ENCODE measurements at places on chromosomes 3 and 15. TPM values are rescaled to one million over a fixed set of nuclear protein-coding genes. Genes with fewer than 3 reads are reported as not detected.
A peak's percentile ranks its signal among the peaks of the same experiment; 100 is the strongest.

DNA sequence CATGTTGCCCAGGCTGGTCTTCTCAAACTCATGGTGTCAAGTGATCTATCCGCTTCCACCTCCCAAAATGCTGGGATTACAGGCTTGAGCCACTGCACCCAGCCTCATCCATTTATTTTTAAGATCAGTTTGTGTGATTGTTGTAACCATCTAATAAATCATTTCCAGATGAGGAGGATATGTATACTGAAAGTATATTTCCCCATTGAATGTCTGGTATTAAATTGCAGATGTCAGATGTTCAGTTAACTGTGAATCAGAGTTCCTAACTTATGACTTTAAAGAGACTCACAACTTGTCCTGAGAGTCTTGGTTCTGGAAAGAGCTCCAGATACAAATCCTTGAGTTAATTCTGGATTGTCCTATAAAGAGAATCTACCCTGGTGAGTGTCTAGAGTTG is 62.4 kb downstream of the TRIM71 start:
- H3K4me1 ChIP-seq = no peaks in the 10 kb centered on the region
- no peaks in the 10 kb centered on the region for H3K36me3 ChIP-seq
- no peaks in the 10 kb centered on the region for H3K27me3 ChIP-seq
- H3K4me3 ChIP-seq = no peak overlapping the region
- no peak overlapping the region for H3K27ac ChIP-seq
- no peak for DNase-seq

GRCh38 chr3:104906001-104906639 is 460.6 kb upstream of the ALCAM start:
- no peaks in the 10 kb centered on the region for H3K4me1 ChIP-seq
- no peaks in the 10 kb centered on the region for H3K36me3 ChIP-seq
- DNase-seq = no peak
- H3K4me3 ChIP-seq = no peak overlapping the region
- no peaks in the 10 kb centered on the region for H3K27me3 ChIP-seq

Gene FEZF2
- not detected for total RNA-seq

Gene GHSR
- not detected for total RNA-seq

GRCh38 chr15:71595846-71596553 is 214.4 kb upstream of the NR2E3 start:
- no peak overlapping the region for H3K27ac ChIP-seq
- H3K4me3 ChIP-seq = no peak overlapping the region
- no peaks in the 10 kb centered on the region for H3K27me3 ChIP-seq
- peaks cover 19% of the 10 kb centered on the region for H3K4me1 ChIP-seq
- no peaks in the 10 kb centered on the region for H3K36me3 ChIP-seq

Gene ZNF501
- total RNA-seq = 2.6 TPM

Gene ISY1
- 14.2 TPM for total RNA-seq

- DNase-seq = no peak
- no peaks in the 10 kb centered on the region for H3K36me3 ChIP-seq
- no peak overlapping the region for H3K4me3 ChIP-seq
These were observed 98.9 kb upstream of the PFN2 start for GRCh38 chr3:150069633-150070032.

- no peaks in the 10 kb centered on the region for H3K27me3 ChIP-seq
- no peaks in the 10 kb centered on the region for H3K36me3 ChIP-seq
- no peak for DNase-seq
- no peak overlapping the region for H3K4me3 ChIP-seq
These were observed 98.1 kb downstream of the ZPLD1 start for GRCh38 chr3:102532901-102533300.

GRCh38 chr15:51299187-51300015 is 39.0 kb downstream of the CYP19A1 start:
- no peak overlapping the region for H3K4me3 ChIP-seq
- H3K36me3 ChIP-seq = no peaks in the 10 kb centered on the region
- H3K27me3 ChIP-seq = no peaks in the 10 kb centered on the region
- DNase-seq = no peak
- no peaks in the 10 kb centered on the region for H3K4me1 ChIP-seq

GRCh38 chr15:55026381-55026780 is 170.4 kb downstream of the RSL24D1 start:
- no peaks in the 10 kb centered on the region for H3K4me1 ChIP-seq
- DNase-seq = no peak
- no peak overlapping the region for H3K4me3 ChIP-seq
- no peak overlapping the region for H3K27ac ChIP-seq
- H3K27me3 ChIP-seq = no peaks in the 10 kb centered on the region

- H3K4me1 ChIP-seq = peaks cover 34% of the 10 kb centered on the region
These were observed 2.2 kb upstream of the C15orf39 start for GRCh38 chr15:75199357-75199940.

- peak overlapping the region; percentile 60 for H3K27ac ChIP-seq
- peak; percentile 86 for DNase-seq
- H3K36me3 ChIP-seq = no peaks in the 10 kb centered on the region
- H3K27me3 ChIP-seq = no peaks in the 10 kb centered on the region
- no peak overlapping the region for H3K4me3 ChIP-seq
These were observed 159.0 kb upstream of the IL12A start for GRCh38 chr3:159829539-159830227.

Gene SERPINI2
- not detected for total RNA-seq

GRCh38 chr3:58434990-58435389 is 1.4 kb upstream of the PDHB start:
- H3K27me3 ChIP-seq = no peaks in the 10 kb centered on the region
- peaks cover 26% of the 10 kb centered on the region for H3K4me1 ChIP-seq
- peak overlapping the region; percentile 90 for H3K27ac ChIP-seq

Gene NLGN1
- not detected for total RNA-seq

DNA sequence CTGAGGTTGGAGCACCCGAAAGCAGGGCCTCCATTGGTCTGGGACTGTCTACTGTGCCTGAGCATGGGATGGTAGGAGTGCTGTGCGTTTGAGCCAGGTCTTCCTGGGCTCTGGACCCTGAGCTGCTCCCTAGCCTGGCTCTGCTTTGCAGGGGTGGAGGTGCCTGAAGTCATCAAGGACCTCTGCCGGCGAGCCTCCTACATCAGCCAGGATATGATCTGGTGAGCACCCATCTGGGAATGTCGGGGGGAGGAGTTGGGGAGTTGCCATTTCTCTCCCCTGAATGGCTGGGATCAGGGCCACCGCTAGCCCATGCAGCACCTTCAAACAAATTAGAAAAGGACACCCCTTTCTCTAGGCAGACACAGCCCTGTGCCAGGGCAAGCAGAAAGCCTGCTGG is 20.7 kb downstream of the DUOX1 start:
- no peaks in the 10 kb centered on the region for H3K4me1 ChIP-seq
- no peaks in the 10 kb centered on the region for H3K36me3 ChIP-seq
- H3K27me3 ChIP-seq = no peaks in the 10 kb centered on the region
- H3K27ac ChIP-seq = no peak overlapping the region
- no peak for DNase-seq
- H3K4me3 ChIP-seq = no peak overlapping the region

DNA sequence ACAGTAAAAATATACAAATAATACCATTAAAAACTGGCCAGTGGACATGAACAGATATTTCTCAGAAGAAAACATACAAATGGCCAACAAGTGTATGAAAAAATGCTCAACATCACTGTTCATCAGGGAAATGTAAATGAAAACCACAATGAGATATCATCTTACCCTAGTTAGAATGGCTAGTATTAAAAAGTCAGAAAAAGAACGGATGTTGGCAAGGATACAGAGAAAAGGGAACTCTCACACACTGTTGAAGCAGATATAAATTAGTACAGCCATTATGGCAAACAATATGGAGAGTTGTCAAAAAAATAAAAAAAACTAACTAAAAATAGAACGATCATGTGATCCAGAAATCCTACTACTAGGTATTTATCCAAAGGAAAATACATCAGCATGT is 222.7 kb upstream of the NAALADL2 start:
- no peaks in the 10 kb centered on the region for H3K4me1 ChIP-seq
- no peak overlapping the region for H3K4me3 ChIP-seq
- no peak for DNase-seq
- no peaks in the 10 kb centered on the region for H3K36me3 ChIP-seq
- no peak overlapping the region for H3K27ac ChIP-seq
- no peaks in the 10 kb centered on the region for H3K27me3 ChIP-seq

GRCh38 chr3:36893137-36893557 is 51.7 kb downstream of the TRANK1 start:
- H3K27me3 ChIP-seq = no peaks in the 10 kb centered on the region
- no peak for DNase-seq
- H3K4me3 ChIP-seq = no peak overlapping the region
- peak overlapping the region; percentile 32 for H3K27ac ChIP-seq
- peaks cover 14% of the 10 kb centered on the region for H3K4me1 ChIP-seq

GRCh38 chr15:100131321-100132224 is 210.2 kb downstream of the ADAMTS17 start:
- H3K4me3 ChIP-seq = no peak overlapping the region
- H3K4me1 ChIP-seq = peaks cover 3% of the 10 kb centered on the region
- H3K36me3 ChIP-seq = no peaks in the 10 kb centered on the region
- H3K27me3 ChIP-seq = no peaks in the 10 kb centered on the region
- DNase-seq = peak; percentile 24

GRCh38 chr3:54563501-54564200 is 364.2 kb downstream of the LRTM1 start:
- no peak for DNase-seq
- H3K4me3 ChIP-seq = no peak overlapping the region
- H3K27ac ChIP-seq = no peak overlapping the region
- no peaks in the 10 kb centered on the region for H3K36me3 ChIP-seq
- H3K27me3 ChIP-seq = no peaks in the 10 kb centered on the region

- no peaks in the 10 kb centered on the region for H3K36me3 ChIP-seq
- DNase-seq = no peak
- no peak overlapping the region for H3K4me3 ChIP-seq
- H3K27me3 ChIP-seq = no peaks in the 10 kb centered on the region
- no peak overlapping the region for H3K27ac ChIP-seq
These were observed 49.5 kb downstream of the PLXNA1 start for GRCh38 chr3:127032296-127032990.

DNA sequence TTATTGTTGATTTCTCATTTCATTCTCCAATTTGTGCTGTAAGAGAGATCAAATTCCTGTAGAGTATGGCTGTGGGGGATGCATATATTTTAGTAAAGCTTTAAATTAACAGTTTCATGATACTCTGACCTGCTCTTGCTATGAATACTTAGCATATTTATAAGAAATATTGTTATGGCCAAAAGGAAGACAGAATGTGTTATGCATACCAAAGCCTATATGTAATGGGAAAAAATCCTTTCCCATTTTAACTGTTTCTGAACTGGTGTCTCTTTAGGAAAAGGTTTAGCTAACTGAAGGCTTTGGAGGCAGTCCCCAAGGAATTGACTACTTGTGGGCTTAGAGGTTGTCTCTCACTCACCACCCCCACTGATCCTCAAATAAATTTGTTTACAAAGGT is 59.2 kb downstream of the CADPS start:
- no peak for DNase-seq
- no peak overlapping the region for H3K4me3 ChIP-seq
- H3K27me3 ChIP-seq = no peaks in the 10 kb centered on the region
- no peaks in the 10 kb centered on the region for H3K4me1 ChIP-seq

DNA sequence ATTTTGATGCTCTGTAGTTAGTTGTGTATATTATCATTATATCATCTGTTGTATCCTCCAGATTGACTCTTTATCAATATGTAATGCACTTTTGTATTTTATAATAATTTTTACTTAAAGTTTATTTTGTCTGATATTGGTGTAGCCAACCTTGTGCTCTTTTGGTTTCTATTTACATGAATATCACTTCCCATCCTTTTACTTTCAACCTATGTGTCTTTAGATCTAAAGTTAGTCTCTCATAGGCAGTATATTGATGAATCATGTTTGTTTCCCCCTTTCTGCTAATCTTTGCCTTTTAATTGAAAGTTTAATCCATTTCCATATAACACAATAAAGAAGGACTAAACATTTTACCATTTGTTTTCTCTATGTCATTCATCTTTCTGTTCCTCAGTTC is 28.1 kb upstream of the CD200R1L start:
- no peak overlapping the region for H3K27ac ChIP-seq
- H3K36me3 ChIP-seq = no peaks in the 10 kb centered on the region
- H3K27me3 ChIP-seq = no peaks in the 10 kb centered on the region
- no peak overlapping the region for H3K4me3 ChIP-seq
- DNase-seq = no peak

Data from transverse colon (tissue), 4 donors.